Activated CD4-positive, alpha-beta memory T cell treated with anti-CD3 and anti-CD28 coated beads for 36 hours (primary cell): ENCODE measurements at places on chromosomes 5 and 9. TPM values are rescaled to one million over a fixed set of nuclear protein-coding genes. Genes with fewer than 3 reads are reported as not detected.

DNA sequence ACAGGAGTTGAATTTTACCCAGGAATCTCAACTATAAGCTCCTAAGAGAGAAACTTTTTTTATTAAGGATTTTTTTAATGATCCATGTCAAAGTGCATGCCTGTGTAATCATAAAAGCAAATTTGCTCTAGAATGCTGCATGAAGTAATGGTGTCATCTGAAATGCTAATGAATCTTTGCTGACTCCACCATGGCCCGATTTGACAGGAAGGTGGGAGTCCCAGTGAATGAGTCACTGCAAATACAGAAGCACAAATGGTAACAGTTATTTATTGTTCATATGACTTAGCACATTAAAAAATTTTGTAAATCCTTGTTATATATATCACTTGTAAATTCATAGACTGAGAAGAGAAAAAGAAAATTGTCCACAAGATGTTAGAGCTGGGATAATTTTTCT lies 341.3 kb downstream of the RASEF start:
- DNase-seq: no peak

GRCh38 chr9:2846115-2846514 lies 2.2 kb upstream of the PUM3 start:
- DNase-seq: no peak

DNA sequence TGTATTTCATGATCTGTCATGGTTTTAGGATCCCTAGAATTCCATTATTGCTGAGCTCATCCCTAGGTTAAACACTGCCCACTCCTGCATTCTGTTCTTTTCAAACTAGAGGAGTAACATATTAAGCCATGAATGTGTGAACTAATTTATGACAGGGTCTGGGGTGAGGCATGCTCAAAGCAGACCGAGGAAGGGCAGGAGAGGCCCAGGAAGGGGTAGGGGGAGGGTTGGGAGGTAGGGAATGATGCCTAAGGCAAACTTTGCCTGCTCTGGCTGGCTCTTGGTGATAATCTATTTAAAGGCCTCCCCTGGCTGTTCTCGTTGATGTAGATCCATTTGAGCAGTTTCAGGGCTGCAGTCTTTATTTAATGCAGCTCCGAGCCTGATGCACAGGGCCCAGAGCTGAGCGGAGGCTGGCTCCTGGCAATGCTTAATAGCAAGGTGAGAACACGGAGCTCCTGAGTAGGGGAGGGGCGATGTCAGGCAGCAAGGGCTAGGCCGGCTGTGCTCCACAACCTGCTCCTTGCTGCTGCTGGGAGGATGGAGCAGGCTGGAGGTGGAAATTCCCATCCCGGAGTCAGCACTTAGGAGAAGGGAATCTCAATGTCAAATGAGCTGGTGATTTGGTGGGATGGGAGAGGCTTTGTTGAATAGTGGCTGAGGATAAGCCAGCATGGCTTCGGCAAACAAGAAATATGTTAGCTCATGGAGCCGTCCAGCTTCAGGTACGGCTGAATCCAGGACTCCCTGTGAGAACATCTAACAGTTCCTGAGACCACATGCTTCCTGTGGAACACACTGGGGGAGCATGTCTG lies 73.2 kb upstream of the UNC5A start:
- no peak for DNase-seq

The PCDHGA5 gene
- not detected for total RNA-seq

The PTCD2 gene
- total RNA-seq: 12.1 TPM
